Foreskin fibroblast (primary cell): ENCODE measurements at places on chromosomes 6 and 20.

GRCh38 chr6:2958331-2958711 is 13.0 kb downstream of the SERPINB6 start:
- no peak for DNase-seq

DNA sequence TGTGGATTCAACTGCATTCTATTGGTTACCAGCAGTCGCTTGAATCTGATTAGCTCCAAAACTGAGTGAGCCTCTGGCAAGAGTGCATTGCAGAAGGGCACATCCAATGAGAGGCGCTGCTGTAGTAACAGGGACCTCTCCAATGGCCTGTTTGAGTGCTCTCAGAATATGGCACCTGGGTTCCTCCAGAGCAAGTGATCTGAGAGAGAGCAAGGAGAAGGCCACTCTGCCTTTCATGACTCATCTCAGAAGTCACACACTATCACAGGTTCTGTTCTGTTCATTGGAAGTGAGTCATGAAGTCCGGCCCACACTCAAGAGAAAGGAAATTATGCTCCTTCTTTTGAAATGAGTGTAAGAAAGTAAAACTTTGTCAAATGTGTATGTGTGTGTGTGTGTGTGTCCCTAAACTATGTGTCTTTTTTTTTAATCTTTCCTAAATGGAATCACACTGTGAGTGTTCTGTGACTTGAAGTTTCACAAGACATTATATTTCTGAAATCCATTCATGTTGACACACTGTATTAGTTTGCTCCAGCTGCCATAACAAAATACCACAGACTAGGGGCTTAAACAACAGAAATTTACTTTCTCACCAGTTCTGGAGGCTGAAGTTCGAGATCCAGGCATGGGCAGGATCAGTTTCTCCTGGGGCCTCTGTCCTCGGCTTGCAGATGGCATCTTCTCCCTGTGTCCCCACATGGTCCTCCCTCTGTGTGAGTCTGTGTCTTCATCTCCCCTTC is 138.3 kb upstream of the CDYL start:
- peak; percentile 31 for DNase-seq

GRCh38 chr20:52425701-52426100 is 234.1 kb upstream of the ZFP64 start:
- no peak for DNase-seq

DNA sequence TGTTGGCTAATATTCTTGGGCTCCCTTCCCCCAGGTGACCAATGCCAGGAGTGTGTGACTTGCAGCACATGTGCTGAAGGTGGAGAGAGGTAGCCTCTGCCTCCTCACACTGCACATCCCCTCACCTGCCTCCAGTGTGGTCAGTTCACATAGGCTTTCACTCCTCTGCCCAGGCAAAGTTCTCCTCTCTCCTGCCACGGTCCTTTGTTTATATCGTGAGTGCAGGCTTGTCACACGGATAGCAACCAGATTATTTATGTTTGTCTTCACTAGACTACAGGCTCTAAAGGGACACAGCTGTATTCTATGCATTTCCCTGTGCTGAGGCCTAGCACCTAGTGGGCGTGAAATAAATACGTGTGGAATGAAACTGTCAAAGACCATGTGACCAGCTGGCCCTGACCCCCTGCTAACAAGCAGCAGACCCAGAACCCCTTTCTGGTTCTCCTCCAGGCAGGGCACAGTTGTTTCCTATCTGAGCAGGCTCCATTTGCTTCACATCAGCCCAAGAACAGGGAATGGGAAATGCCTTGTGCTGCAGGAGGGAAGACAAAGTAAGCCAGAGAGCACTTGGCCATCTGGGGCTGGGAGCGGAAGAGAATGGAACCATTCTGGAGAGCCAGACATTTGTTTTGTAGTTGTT is 42.3 kb downstream of the UNC5CL start:
- DNase-seq = no peak

DNA sequence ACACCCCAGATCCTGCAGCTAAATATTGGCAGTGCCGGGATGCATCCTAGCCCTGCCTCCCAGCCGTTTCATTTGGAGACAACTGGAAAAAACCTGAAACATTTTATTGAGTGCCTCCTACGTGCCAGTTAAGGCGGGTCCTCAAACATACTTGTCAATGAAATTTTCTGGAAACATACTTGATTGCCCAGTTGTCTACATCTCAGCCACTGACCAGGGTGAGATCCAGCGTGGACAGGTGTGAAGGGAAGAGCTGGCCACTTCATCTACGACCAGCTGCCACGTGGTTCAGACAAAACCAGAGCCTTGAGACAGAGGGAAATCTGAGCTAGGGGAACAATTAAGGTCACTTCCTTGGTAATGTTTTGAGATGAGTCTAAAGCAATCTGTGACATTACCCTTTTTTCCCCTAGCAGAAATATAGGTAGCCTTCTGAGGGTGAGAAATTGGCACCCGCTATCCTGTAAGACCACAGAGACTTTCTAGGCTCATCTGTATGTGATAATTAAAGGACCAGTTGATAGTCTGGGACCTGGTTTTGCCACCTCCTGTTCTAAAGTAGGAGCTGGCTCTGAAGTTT is 116.3 kb upstream of the MTHFD1L start:
- DNase-seq = no peak

- DNase-seq = no peak
Observed at GRCh38 chr6:16602035-16602434, 159.2 kb downstream of the ATXN1 start.

- no peak for DNase-seq
Observed at GRCh38 chr6:5998711-5999687, 7.7 kb downstream of the NRN1 start.

DNA sequence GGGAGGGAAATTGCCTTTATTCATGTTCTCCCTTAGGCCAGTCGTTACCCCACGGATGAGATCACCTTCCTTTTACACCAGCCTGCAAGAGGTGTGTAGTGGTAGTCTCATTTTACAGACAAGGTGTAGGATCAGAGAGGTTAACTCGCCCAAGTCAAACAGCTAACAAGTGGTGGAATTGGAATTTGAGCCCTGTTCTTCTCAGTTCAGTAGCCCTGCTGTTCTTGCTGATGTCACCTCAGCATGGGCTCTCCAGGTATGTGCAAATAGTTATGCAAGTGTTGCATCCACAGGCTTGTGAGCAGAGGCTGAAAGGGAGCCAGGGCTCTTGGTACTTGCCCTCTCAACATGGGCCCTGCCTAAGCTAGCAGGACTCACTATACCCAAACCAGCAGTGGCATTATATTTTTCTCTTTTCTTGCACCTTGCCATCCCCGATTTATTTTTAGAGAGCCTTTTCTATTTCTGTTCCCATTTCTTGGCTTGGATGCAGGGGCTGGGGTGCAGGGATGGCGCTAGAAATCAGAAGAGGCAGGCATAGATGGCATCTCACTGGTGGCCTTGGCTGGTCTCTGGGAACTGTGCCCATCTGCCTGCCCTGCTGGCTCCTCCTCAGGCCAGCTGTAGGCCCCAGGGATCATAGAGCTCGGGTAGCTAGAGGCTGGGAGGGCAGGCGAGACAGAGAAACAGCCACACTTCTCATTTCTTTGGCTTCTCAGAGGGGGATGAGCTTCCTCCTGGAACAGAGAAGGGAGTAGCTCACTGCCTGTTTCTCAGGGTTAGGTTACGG is 18.2 kb downstream of the PPARD start:
- no peak for DNase-seq

GRCh38 chr20:198225-198624 is 8.7 kb upstream of the DEFB128 start:
- no peak for DNase-seq

GRCh38 chr6:84897988-84898594 is 133.7 kb upstream of the TBX18 start:
- DNase-seq = peak; percentile 89
